ENCODE measurements at places on chromosomes 13 and 19. TPM values are rescaled to one million over a fixed set of nuclear protein-coding genes. Genes with fewer than 3 reads are reported as not detected.

The POU2F2 gene
- total RNA-seq = 14.4 TPM

The MBD3L3 gene
- total RNA-seq = not detected

The NANOS3 gene
- total RNA-seq = 10.5 TPM

The GPC6 gene
- 4.8 TPM for total RNA-seq

The TNNT1 gene
- total RNA-seq = 25.8 TPM

The VSTM1 gene
- total RNA-seq = not detected

The NECTIN2 gene
- total RNA-seq = 12.9 TPM

The SHANK1 gene
- 224 TPM for total RNA-seq

The SYDE1 gene
- 5.5 TPM for total RNA-seq

The SPACA4 gene
- not detected for total RNA-seq

The LRG1 gene
- total RNA-seq = 0.16 TPM

The FAM216B gene
- not detected for total RNA-seq

The TEX101 gene
- total RNA-seq = not detected

The MAMSTR gene
- total RNA-seq = 5.5 TPM

The ACP7 gene
- total RNA-seq = 2.3 TPM

The NR2F6 gene
- total RNA-seq = 39.1 TPM

The TSSK6 gene
- total RNA-seq = 1.4 TPM

The DPF1 gene
- total RNA-seq = 51.3 TPM

The CACNG8 gene
- total RNA-seq = 62.7 TPM

The F7 gene
- 1.8 TPM for total RNA-seq

The C1QTNF9B gene
- total RNA-seq = not detected

The ZIC2 gene
- total RNA-seq = 30.8 TPM

The KRTDAP gene
- total RNA-seq = not detected

The DCT gene
- total RNA-seq = 3.4 TPM

The CRB3 gene
- 1.9 TPM for total RNA-seq

The ZNF556 gene
- total RNA-seq = 1.1 TPM

The NLRP9 gene
- total RNA-seq = not detected

The PRR19 gene
- 1.3 TPM for total RNA-seq

The SLC7A9 gene
- total RNA-seq = 0.81 TPM

The DHDH gene
- total RNA-seq = 2.2 TPM

The TNFAIP8L1 gene
- total RNA-seq = 18.2 TPM

The IGFL2 gene
- 1.7 TPM for total RNA-seq

The ATXN8OS gene
- not detected for total RNA-seq

The CEACAM5 gene
- not detected for total RNA-seq

The PEG3 gene
- total RNA-seq = 211 TPM

The RASA3 gene
- 58.7 TPM for total RNA-seq

The ZNF571 gene
- total RNA-seq = 12.0 TPM

The CFAP97D2 gene
- not detected for total RNA-seq

The ZNF787 gene
- total RNA-seq = 28.5 TPM

The CYP2F1 gene
- total RNA-seq = not detected

The EBPL gene
- 16.2 TPM for total RNA-seq

The CABP5 gene
- not detected for total RNA-seq

The PTPRH gene
- total RNA-seq = 11.7 TPM

The ZNF793 gene
- 21.7 TPM for total RNA-seq

The CERS4 gene
- 70.9 TPM for total RNA-seq

The PLVAP gene
- total RNA-seq = 3.2 TPM

The C19orf53 gene
- 66.2 TPM for total RNA-seq

The PGLYRP2 gene
- not detected for total RNA-seq

The CCNA1 gene
- total RNA-seq = 5.7 TPM

The CEACAM20 gene
- total RNA-seq = not detected

The GPR12 gene
- total RNA-seq = 14.5 TPM
